T follicular helper cell (primary cell): ENCODE measurements at places on chromosomes 1 and 21.

DNA sequence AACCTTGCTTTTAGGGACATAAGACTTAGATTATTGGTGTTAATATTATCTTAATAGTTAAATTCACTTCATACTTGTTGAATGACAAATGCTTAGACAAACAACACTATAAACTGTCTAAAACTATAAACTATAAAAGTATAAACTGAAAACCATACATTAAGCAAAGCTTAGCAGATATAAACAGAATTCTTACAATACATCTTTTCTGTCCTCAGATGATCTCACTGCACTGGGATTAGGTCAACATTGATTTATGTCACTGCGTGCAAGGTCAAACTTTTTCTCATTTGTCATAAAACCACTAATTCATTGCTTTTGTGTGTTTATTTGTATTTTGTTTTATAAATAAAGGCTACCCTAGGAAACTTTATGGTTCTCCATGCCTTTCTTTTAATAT, 1491.8 kb downstream of the NCAM2 start:
- no peak for DNase-seq

DNA sequence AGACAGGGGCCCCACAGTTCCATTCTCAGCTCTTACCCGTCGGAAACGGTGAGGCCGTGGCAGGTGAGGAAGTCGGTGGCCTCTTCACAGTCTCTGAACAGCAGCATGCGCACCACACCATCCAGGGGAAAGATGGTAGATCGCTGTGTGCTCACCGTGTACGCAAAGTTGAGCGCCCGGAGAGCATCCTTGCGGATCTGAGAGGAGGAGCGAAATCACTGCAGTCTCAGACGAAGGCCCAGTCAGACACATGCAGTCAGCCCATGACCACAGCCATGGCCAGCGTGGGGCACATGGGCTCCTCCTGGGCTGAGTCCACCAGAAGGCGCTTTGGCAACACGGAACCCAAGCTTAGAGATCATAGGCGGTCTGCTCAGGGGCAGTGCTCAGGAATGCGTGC, 18.5 kb downstream of the MCM3AP start:
- no peak for DNase-seq

GRCh38 chr1:168084396-168085231, 52.1 kb downstream of the GPR161 start:
- DNase-seq: peak; percentile 35

GRCh38 chr1:1929102-1929638, 10.1 kb upstream of the TMEM52 start:
- DNase-seq: no peak

GRCh38 chr1:165905853-165906252, 78.4 kb downstream of the UCK2 start:
- DNase-seq: no peak

DNA sequence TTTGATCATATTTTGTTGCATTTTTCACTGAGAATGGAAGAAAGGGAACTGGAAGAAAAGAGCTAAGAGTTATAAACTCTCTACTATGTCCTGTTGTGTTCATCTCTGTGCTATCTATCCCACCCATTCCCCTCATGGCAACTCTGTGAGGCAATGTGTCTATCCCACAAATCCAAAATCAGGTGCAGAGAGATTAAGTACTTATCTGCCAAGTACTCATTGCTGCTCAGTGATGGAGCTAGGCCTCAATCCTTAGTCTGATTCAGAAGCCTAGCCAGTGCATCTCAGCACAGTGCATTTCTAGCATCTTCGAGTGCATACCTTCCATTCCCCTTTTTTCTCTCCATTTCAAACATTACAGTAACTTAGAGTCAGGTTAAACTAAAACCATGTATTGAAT, 270.6 kb downstream of the TPR start:
- no peak for DNase-seq

GRCh38 chr1:217495249-217495648, 135.6 kb downstream of the GPATCH2 start:
- no peak for DNase-seq

GRCh38 chr1:47424336-47424982, 8.4 kb downstream of the FOXE3 start:
- no peak for DNase-seq

DNA sequence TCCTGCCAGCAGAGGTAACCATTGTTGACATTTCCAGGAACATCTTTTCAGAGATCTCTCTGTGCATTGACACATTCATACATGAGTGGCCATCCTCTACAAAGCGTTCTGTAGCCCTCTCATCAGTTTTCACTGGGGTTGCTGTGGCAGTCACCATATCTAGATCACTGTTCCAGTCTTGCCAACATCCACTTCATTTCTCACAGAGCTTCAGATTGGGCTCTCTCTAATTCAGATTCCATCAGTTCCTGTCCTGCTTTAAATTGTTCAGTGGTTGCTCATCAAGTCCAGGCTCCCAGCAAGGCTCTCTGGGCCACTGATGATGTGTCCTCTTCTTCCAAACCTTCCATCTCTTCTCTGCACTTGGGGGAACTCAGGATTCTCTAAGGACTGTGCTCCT, 173.7 kb downstream of the KCNJ6 start:
- DNase-seq: no peak

- no peak for DNase-seq
Measured at GRCh38 chr1:171424494-171424893, 60.8 kb upstream of the PRRC2C start.

- no peak for DNase-seq
Measured at GRCh38 chr1:1900883-1901640, 10.2 kb upstream of the GNB1 start.

DNA sequence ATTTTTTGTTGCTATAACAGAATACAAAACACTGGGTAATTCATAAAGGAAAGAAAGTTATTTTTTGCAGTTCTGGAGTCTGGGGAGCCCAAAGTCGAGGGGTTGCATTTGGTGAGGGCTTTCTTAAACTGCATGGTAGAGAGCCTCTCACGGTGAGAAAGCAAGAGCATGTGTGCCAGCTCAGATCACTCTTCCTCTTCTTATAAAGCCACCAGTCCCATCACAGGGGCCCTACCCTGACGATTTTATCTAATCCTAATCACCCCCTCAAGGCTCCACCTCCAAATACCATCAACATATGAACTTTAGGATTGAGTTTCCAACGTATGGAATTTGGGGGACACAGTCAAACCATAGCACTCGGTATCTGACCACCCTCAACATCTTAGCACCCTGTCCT, 1.0 kb upstream of the STRIP1 start:
- DNase-seq: no peak

DNA sequence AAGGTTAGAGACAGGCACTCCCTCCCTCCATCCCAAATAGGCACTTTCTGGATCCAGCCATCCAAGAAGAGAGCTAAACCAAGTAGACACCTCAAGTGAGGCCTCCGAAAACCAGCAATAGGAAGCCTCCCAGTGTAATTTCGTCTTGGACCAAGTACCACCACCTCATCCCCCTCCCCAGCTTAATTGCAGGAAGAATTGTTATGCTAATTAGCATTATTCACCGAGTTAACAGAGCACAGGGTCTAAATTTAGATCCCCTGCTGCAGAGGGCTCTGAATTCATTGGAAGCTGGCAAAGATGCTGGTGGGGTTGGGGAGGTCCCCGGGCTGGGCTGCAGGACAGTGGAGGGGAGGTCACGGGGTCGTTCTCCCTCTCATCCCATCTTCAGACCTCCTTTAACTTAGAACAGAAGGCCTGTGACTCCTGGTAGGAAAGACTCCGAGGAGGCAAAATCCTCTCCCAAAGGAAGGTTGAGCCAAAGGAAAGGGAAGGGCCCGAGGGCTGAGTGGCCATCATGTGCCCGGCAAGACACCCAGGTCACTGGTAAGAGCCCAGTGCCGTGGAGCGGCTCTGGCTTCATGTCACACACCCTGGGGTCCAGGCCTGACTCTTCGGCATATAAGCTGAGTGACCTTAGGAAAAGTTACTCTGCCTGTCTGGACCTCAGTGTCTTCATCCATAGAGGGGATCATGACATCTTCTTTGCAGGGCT, 209.2 kb upstream of the GRIK3 start:
- no peak for DNase-seq

GRCh38 chr1:53513846-53514245, 54.6 kb downstream of the DMRTB1 start:
- no peak for DNase-seq

- no peak for DNase-seq
Measured at GRCh38 chr1:42996384-42996970, 37.8 kb upstream of the SLC2A1 start.

- no peak for DNase-seq
Measured at GRCh38 chr1:48603222-48603621, 131.2 kb upstream of the SPATA6 start.

DNA sequence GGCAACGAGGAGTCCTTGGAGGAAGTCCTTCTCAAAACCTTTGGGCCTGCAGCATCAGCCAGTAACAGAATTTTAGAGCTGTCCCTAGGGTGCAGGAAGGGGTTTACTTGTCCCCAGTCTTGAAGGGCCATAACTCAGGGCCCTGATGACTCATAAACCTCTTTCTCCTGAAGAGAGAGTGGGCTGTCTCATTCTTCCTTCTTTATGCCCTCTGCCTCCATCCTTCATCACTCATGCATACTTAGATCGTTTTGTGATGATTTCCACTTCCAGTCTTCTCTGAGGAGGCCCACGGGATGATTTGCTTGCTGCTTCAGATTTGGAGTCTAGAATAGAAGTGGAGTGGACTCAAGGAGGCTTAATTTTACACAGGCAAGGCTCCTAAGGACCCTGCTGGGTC, 60.2 kb downstream of the NDUFS5 start:
- no peak for DNase-seq

DNA sequence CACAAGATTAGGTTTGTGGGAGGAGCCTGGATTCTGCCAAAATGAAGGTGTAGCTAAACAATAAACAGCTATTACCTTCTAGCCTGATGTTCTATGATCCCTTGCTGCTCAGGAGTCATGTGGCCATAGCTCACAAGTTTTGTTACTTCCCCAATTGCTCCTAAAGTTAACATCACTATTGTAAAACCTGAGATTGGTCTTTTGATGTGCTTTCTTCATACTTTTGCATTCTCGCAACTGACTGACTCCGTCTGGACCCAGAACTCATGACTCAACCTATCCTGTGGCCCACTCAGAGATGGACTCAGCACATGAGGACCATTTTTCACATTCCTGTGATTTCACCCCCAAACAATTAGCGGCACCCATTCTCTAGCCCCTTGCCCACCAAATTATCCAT, 69.1 kb downstream of the PTGS2 start:
- no peak for DNase-seq

DNA sequence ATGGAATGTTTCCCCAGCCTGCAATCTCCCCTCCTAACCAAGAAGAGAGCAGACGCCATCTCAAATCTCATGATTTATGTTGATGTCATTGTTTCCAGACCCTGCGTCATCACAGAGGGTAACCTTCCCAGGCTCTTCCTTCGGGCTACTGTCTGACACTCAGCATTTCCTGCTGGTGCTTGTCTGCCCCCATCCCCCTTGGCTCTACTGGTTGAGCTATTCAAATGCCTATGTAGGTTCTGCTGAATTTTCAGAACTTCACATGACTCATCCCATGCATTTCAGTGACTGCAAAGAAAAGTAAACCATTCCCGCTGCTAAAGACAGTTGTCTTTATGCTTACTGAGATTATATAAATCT, 24.8 kb upstream of the ITPKB start:
- DNase-seq: peak; percentile 12

DNA sequence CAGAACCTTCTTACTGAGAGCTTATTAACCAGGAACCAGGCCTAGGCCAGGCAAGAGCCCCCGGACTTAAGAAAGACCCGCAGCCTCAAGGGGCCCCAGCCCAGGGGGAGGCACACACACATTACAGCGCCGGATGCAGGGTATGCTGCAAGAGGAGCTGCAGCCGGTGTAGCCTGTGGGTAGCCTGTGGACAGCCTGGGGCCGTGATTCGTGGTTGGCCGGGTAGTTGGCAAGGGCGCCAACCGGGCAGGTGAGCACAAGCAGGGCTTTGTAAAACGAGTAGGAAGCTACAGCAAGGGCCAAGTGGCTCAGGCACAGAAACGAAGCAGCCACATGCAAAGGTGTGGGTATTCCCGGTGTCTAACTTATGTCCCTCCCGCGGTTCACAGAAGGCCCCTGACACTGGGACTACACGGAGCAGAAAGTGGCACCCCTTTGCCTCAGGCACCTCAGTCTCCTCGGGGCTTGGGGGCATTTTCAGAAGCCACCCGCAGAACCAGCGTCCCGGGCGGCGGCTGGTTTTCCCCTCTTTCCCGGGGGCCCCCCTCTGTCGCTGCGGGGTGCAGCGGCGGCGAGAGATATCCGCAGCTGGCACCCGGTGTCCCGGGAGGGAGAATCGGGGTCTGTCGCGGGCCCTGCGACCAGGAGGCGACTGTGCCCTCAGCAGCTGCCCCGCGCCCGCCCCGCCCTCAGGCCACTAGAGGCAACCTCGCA, 40.8 kb downstream of the KIAA1614 start:
- no peak for DNase-seq

- DNase-seq: no peak
Measured at GRCh38 chr1:220905650-220906560, 26.7 kb downstream of the HLX start.

GRCh38 chr1:59452559-59452958, 155.7 kb downstream of the FGGY start:
- DNase-seq: no peak

DNA sequence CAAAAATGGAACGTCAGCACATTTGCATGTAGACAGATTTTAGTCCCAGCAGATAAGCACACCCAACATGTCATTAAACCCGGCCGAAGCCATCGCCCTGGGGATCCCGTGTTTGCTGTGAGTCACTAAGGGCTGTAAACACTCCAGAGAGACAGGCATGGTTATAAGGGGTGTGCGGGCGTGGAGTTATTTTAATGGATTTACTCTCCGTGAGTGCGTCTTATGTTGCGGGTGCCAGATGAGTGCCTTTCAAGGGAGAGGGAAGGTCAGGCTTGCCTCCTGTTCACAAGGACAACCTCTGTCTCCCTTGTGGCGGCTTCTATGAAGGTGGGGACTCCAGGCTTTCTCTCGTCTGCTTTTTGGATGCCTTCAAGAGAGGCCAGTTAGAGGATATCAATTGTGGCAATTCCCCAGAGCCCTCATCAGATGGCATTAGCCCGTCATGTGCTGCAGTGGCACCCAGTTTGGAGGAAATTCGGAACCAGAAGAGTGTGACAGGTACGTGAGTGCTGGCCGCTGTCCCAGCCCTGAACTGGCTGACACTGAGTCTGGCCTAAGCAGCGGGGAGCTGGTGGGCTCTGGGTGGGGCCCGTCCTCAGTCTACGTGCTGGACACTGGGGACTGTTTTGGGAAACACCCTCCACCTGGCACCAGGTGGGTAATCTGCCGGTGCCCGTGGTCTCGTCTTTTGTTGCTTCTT, 223.8 kb upstream of the TMEM51 start:
- no peak for DNase-seq

DNA sequence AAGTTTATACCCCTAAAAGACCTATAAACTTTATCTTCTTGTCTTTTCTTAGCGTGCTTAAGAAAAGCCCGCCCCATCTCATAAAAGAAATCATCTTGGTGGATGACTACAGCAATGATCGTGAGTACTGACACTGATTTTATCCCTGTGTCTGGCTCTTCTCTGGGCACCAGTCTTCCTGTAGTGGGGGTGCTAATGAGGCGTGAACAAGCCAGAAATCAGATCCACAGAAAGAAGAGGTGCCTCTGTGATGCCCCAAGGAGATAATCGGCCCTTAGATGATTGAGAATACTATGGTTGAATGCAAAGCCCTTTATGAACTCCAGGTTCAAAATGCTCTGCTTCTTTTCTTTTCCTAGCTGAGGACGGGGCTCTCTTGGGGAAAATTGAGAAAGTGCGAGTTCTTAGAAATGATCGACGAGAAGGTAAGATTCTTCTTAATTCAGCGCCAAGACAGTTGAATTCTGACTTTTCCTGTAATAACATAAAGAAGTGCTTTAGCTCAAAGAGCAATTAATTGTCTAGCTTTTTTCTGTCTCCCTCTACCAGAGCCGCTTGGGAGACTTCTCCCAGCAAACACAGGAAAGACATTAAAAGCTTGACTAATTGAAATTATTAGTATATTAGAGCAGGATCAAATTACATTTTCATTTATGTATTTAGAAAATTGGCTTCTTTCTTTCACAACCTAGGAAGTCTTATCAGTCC, 169.4 kb downstream of the GALNT2 start:
- DNase-seq: no peak
